ENCODE measurements at places on chromosomes 6 and 20. TPM values are rescaled to one million over a fixed set of nuclear protein-coding genes. Genes with fewer than 3 reads are reported as not detected.

Gene FABP7
- total RNA-seq: not detected

Gene AARS2
- 15.3 TPM for total RNA-seq

Gene RWDD2A
- total RNA-seq: 1.2 TPM

Gene C6orf132
- 19.8 TPM for total RNA-seq

Gene PNLDC1
- total RNA-seq: not detected

Gene MOG
- not detected for total RNA-seq

Gene SEL1L2
- total RNA-seq: not detected

Gene C6orf52
- total RNA-seq: not detected

Gene FAM83C
- 0.33 TPM for total RNA-seq

Gene EFCAB8
- not detected for total RNA-seq

Gene ECHDC1
- 43.6 TPM for total RNA-seq

Gene MATN4
- total RNA-seq: 0.54 TPM

Gene RAD21L1
- under 0.01 TPM for total RNA-seq

Gene C20orf204
- 2.0 TPM for total RNA-seq

Gene NKAIN4
- total RNA-seq: not detected

Gene TPD52L1
- total RNA-seq: 88.3 TPM

Gene HLA-DPA1
- total RNA-seq: 14.9 TPM

Gene BPIFB2
- total RNA-seq: not detected

Gene CEP85L
- 6.3 TPM for total RNA-seq

Gene TRERF1
- 5.9 TPM for total RNA-seq

Gene KIF25
- not detected for total RNA-seq

Gene TNF
- total RNA-seq: 1.2 TPM

Gene TNFRSF6B
- 0.39 TPM for total RNA-seq

Gene RIPOR3
- 0.22 TPM for total RNA-seq

Gene DDO
- not detected for total RNA-seq

Gene DSE
- 84.7 TPM for total RNA-seq

Gene KCNQ5
- total RNA-seq: 0.43 TPM

Gene C6orf15
- total RNA-seq: 1.2 TPM

Gene TREML4
- not detected for total RNA-seq

Gene TAP1
- 13.0 TPM for total RNA-seq

Gene GNRH2
- total RNA-seq: 0.39 TPM

Gene ADGRF4
- 24.8 TPM for total RNA-seq

Gene PBOV1
- not detected for total RNA-seq

Gene SEC23B
- 67.1 TPM for total RNA-seq

Gene COL11A2
- total RNA-seq: 0.22 TPM

Gene CCN6
- total RNA-seq: not detected

Gene SNAP91
- under 0.01 TPM for total RNA-seq

Measured in placental epithelial cell (primary cell).